Gastrocnemius medialis (tissue), 4 donors: ENCODE measurements at places on chromosomes 16 and 17. TPM values are rescaled to one million over a fixed set of nuclear protein-coding genes. Genes with fewer than 3 reads are reported as not detected.

DNA sequence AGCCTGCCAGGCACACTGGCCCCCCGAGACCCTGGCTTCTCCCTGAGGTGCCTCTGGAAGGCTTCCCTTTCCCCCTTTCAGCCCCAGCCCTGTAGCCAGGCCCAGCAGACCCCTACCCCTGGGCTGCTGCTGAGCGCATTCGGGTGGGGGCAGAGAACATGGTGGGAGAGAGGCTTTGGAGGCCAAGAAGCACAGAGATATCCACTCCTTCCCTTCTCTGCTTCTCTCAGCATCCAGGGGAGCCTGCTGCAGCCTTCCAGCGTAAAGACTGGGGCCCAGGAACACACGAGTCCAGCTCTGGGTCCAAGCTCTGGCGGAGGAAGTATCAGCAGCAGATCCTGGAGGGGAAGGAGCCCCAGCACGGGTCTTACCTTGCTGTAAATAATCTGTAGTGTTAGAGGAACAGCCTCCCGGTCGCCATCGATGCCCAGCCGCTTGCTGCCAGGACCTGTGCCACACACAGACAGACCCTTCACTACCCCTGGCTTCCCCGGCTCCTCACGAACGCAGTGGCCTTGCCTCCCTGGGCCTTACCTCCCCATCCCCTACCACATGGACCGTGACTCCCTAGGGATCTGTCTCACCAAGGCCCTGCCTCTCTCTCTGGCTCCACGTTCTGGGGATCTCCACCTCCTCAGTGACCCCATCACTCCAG is 17.0 kb upstream of the PIK3R6 start:
- no peak for DNase-seq

GRCh38 chr17:67506966-67507365 is 129.9 kb downstream of the PITPNC1 start:
- no peak for DNase-seq

- no peak for DNase-seq
Observed at GRCh38 chr17:32487473-32488176, 832 bp downstream of the CDK5R1 start.

GRCh38 chr17:12512694-12513355 is 152.9 kb upstream of the MYOCD start:
- no peak for DNase-seq

- DNase-seq: peak; percentile 96
Observed at GRCh38 chr17:8158267-8159031, 4.3 kb downstream of the VAMP2 start.

GRCh38 chr17:69105907-69106730 is 35.6 kb downstream of the ABCA6 start:
- DNase-seq: no peak

- DNase-seq: no peak
Observed at GRCh38 chr17:33028778-33029177, 37.1 kb downstream of the SPACA3 start.

- no peak for DNase-seq
Observed at GRCh38 chr17:72422204-72422504, 301.3 kb downstream of the SOX9 start.

DNA sequence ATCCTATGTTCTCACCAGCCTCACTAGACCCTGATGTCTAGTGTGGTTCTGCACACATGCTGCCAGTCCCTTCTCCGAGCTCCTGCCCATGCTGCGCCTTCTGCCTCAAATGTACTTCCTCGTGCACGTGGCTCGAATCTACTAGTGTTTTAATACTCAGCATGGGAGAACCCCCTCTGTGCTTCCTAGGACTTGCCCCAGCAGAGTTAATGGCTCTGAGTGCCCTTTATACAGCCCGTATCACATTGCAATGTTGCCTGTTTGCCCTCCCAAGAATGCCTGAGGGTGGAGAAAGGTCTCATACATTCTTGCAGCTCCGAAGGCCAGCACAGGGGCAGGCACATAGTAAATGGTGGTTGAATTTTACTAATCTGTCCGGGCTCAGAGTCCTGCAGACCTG is 190.8 kb upstream of the NLRP1 start:
- DNase-seq: no peak

DNA sequence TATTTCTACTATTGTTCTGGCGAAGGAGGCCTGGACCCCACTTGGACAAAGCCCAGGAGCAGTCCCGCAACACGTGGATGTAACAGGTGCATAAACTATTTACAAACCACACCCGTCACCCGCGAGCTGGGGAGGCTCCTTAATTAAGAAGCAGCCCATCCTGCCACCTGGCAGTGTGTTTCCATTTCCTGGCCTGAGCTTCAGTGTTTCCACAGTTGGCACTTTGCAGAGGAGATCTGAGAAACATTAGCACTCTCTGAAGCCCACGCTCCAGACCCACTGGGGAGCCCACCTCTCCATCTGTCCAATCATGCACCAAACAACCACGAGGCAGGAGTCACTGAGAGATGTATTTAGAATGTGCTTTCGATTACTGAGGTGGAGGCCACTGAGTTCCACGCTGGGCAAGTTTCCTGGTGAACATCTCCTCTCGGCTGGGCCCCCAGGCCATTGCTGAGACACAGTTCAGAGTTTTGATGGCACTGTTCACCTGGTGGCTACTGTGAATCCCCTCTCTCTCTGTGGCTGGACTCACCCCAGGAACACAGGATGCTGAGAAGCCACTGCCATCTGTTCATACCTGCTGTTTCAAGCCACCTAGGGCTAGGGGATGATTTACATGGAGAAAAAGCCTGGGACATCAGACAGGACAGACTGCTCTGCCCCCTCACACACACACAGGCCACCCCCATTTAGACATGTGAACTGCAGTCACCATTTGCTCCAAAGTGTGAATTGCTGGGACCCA is 129.1 kb downstream of the AIPL1 start:
- no peak for DNase-seq

DNA sequence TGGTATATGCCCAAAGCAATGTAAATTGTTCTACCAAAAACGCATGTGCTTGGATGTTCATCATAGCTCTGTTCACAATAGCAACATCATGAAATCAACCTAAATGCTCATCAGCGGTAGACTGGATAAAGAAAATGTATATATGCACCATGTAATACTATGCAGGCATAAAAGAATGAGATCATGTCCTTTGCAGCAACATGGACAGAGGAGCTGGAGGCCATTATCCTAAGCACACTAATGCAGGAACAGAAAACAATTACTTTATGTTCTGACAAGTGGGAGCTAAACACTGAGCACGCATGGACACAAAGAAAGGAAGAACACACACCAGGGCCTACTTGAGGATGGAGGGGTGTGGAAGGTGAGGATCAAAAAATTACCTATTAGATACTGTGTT is 33.7 kb downstream of the TANC2 start:
- DNase-seq: no peak

GRCh38 chr17:17845046-17845775 is 8.4 kb upstream of the SREBF1 start:
- no peak for DNase-seq

DNA sequence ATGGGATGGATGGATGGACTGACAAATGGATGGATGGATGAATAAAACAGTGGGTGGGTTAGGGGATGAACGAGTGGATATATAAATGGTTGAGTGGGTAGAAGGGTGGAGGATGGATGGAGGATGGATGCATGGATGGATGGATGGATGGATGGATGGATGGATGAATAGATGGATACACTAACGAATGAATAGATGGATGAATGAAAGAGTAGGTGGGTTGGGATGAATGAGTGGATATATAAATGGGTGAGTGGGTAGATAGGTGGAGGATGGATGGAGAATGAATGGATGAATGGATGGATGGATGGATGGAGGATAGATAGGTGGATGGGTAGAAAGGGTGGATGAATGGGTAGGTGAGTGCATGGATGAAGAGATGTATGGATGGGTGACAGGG is 62.1 kb downstream of the CDYL2 start:
- no peak for DNase-seq

GRCh38 chr16:13093661-13094060 is 192.3 kb downstream of the SHISA9 start:
- DNase-seq: no peak

DNA sequence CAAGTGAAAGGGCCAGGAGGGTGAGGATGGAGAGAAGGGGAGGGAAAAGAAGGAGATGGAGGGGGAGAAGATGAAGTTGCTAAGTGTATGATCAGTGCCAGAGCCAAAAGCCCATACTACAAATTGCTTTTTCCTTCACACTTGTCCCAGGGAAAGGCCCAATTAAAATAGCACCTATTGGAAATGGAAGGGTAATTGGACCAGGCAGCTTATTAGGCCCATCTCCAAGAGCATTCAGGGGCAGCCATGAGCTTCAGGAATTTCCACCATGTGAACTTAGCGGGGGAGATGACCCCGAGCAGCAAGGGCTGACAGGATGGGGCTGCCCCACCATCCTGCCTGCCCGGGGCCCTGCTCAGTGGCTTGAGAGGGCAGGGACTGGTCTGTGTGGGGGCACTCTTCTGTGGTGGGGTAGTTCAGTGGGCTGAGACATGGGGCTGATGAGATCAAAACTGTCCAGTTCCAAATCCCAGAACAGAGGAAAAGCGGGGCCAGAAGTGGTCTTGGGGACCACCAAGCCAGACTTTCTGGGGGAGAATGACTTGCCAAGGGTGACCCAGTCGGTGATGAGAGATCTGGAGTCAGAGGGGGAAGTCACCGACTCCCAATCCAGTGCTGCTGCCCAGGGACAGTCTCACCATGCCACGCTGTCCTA is 27.5 kb downstream of the GOSR2 start:
- no peak for DNase-seq

DNA sequence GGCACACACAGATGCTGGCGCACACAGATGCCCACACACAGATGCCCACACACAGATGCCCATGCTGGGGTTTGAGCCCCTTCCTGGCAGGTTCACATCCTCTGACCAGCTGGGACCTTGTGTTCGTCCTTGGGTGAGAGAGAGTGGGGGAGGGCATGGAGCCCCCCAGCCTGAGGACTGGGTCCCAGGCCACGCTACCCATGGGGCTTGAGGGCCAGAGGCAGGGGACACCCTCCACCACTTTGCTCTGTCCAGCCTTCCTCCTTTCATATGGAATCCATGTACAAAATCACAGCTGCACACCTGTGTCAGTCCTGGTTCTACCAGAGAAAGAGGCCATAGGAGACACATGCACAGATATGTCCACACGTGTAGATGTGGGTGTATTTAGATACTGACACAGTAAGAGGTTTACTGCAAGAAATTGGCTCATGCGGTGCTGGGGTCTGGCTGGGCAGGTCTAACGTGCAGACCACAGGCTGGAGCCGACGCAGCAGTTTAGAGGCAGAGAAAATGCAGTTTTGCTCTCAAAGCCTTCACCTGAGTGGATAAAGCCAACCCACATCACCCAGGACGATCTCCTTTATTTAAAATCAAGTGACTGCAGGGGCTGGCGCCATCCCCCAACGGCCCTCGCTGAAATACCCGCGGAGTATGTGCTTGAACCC is 10.8 kb downstream of the SLC22A31 start:
- DNase-seq: no peak

DNA sequence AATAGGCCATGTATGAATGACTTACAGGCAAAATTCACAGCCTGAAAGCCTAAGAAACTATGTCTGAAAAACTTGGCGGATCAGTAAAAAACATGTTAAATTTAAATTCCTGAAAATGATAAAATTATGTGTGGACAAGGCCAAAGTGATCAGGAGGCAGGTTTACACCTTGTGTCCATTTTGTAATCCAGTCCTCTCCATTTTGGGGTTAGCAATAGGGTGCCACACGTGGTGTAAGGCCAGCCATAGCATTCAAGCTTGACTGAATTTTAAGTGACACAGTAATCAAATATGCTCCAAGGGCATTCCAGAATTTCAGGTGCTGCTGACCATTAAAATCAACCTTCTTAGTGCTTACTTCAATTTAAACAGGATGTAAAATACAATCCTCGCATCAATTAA is 2.7 kb downstream of the RNF43 start:
- DNase-seq: no peak

- no peak for DNase-seq
Observed at GRCh38 chr17:38460082-38460715, 31.9 kb downstream of the ARHGAP23 start.

- DNase-seq: no peak
Observed at GRCh38 chr17:13885550-13885949, 183.8 kb upstream of the COX10 start.

DNA sequence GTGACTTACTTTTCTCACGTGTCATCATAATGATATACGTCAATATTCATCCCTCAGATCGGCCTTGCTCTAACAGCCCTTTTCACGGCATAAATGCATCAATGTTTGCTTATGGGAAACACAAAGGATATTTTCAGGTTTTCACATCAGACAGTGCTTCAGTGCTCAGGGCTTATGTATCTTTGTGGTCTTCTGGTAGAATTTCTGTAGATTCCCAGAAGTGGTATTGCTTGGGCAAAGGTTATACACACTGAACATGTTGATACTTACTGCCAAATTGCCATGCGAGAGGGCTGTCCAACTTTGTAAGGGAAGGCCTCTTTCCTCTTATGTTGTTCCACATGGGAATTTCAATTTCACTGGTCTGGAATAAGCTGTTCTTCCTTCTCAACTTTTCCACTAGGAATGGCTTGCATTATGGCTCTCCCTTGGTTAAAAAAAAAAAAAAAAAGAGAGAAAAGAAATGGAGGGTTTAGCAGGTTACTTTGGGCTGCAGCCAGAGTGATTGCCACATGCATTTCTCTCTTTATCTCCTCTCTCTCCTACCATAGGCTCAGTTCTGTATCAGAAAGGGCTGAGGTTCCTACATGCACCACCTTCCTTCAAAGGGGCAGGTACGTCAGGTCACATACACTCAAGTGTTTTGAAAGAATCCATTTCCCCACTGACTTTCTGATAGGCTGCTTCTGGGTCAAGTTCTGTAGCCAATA is 19.3 kb downstream of the DHODH start:
- no peak for DNase-seq

DNA sequence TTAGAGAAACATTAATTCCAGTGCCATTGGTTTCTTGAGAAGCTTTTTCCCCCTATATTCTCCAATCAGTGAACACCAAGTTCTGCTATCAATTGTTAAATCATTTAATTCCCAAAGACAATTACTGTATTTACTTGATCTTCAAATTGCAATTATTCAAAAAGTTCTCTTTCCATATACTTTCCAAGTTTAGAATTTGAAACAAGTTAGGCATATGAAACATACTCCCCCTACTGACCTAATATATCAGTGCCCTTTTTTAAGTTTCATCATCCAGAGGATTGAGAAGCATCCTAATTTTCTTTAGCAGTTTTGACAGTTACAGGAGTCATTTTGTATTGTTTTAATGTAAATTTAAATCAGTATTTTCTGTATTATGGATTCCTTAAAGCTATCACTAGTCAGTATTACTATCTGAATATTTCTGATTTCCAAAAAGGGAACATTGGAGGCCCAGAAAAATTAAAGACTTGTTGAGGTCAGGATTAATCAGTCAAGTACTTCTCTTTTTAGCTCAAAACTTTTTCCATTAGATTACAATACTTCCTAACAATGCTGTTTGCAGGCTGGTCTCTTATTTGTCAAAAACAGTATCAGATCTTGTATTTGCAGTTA is 16.3 kb downstream of the MEIOC start:
- no peak for DNase-seq

GRCh38 chr17:60586288-60586974 is 13.6 kb upstream of the PPM1D start:
- DNase-seq: no peak

- DNase-seq: no peak
Observed at GRCh38 chr16:16051132-16051531, 101.7 kb downstream of the ABCC1 start.

ADCY9 gene
- total RNA-seq: 84.9 TPM

LRRC46 gene
- not detected for total RNA-seq

NPLOC4 gene
- total RNA-seq: 276 TPM

TGFB1I1 gene
- total RNA-seq: 8.4 TPM

FLCN gene
- total RNA-seq: 31.7 TPM

DNAH9 gene
- not detected for total RNA-seq

NXN gene
- total RNA-seq: 62.5 TPM

CTRB2 gene
- total RNA-seq: not detected

SDR42E2 gene
- total RNA-seq: not detected

NPIPB13 gene
- 0.75 TPM for total RNA-seq

STH gene
- total RNA-seq: not detected

TNFRSF13B gene
- not detected for total RNA-seq

FAM222B gene
- total RNA-seq: 77.6 TPM
